ENCODE measurements at places on chromosomes 4 and X.

DNA sequence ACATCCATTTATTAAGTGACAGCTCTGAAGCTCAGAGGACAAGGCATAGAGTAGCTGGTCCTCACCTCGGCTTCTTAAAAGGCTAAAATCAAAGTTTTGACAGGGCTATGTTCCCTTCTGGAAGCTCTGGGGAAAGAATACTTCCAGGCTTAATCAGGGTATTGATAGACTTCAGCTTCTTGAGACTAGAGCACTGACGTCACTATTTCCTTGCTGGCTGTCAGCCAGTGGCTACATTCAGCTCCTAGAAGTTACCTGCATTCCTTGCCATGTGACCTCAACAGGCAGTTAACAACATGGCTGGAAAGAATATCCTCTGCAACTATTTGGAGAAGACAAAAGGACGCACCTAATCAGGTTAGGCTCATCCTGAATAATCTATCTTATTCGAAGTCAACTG lies 1144.8 kb downstream of the ADGRL3 start:
- DNase-seq, result no peak

GRCh38 chrX:150357790-150358189 lies 5.3 kb upstream of the MAMLD1 start:
- DNase-seq, result no peak

DNA sequence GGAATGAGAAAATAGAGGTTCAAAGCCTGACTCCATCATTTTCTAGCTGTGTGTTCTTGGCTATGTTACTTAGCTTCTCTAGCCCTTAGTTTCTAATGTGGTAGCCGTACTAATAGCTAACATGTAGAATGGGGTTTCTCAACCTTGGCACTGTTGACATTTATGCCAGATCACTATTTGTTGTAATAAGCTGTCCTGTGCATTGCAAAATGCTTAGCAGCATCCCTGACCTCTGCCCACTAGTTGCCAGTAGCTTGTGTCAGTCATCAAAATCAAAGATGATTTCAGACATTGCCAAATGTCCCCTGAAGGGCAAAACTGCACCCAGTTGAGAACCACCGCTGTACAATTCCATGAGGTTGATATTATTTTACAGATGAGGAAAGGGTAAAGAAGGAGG lies 18.3 kb upstream of the ADAMTS3 start:
- DNase-seq, result no peak

DNA sequence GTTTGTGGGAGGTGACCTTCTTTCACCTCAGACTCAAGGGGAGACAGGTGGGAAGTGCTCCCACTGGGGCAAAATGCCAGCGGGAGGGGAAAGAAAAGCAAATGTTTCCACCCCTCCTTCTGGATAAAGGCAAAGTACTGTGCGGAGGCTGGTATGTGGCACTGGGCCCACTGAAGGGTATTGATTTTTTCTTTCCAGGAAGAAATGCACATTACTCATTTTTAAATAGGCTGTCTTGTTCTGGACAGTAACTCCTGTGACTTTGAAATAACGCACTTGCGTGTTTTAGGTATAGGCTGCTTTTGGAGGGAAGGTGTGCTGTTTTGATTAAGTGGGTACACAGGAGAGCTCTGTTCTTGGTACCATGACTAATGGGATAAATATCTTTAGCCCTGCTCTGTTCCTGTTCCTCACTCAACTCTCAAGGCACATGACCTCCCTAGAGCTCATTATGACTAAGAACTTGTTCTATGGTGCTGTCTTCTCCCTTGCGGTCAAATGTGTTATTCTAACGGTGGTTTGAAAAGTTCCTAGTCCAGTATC lies 40.7 kb upstream of the MBTPS2 start:
- no peak for DNase-seq

GRCh38 chr4:154642373-154643009 lies 30.0 kb upstream of the FGG start:
- no peak for DNase-seq

DNA sequence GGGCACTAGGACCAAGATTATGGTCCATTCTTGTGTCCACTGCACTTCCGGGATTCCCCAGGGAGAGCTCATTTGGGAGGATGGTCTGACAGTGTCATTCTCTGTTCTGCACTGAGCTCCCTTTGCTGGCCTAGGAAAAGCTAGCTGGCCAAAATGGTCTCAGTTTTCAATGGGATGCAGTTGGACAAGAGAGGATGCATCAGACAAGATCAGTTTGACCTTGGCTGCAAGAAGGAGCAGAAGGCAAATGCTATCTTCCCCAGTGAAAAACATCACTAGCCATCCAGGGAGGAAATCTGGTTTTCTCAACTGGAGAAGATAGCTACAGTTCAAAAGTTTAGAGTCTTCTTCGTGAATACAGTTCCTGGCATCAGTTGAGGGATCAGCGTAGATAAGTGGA lies 221.1 kb downstream of the PTTG2 start:
- DNase-seq, result no peak

GRCh38 chr4:54730581-54730980 lies 72.8 kb downstream of the KIT start:
- no peak for DNase-seq

DNA sequence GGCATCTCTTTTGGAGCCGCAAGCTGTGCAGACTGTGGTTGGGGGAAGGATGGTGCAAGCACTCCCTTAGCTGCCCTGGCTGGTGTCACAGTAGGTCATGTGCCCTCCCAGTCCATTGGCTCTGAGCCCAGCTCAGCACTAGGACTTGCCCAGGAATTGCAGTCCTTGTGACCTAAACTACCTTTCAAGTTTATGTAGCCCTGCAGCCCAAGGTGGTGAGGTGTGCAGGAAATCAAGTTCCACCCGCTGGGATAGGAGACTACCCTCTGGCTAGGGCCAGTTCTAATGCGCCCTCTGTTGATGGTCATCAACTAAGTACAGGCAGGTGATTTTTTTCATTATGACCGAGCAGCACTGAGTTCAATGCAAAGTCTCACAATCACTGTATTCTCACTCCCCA lies 335.2 kb downstream of the UBE2NL start:
- no peak for DNase-seq

DNA sequence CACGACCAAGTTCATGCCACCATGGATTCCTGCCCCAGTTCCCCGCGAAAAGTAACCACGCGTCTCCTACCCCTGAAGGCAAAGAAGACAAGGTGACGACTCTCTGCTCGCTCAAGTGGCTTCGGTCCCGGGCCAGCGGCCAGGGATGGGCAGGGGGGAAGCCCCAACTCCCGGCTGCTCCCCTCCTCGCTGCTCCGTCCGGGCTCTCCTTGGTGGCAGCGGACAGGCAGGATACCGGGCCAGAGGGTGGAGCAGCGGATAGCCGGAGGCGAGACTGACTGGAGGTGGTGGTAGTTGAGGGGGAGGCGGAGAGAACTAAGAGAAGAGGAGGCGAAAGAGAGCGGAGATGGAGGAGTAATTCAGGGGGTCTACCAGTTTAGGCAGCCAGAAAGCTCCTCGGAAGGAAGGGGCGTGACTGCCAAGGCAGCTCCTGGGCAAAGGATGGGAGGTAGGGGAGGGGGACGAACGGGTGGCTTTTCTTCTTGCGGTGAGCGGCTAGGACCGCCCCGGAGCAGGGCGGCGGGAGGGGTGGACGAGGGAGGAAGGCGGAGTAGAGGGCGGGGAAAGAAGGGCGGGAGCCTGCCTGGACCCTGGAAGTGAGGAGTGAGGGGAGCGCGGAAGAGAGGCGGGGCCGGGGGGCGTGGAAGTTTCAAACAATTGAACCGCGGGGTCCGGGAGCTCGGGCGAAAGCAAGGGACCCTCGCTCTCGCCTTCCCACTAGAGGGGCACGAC lies at the start of gene AMOT:
TSS of gene AMOT (minus strand) at position 450 of the 732 bp plus-strand sequence. CDS start 17,705 bp downstream, outside the sequence.
- DNase-seq, result peak; percentile 95

GRCh38 chr4:185956544-185956940 lies 112.4 kb upstream of the TLR3 start:
- no peak for DNase-seq

DNA sequence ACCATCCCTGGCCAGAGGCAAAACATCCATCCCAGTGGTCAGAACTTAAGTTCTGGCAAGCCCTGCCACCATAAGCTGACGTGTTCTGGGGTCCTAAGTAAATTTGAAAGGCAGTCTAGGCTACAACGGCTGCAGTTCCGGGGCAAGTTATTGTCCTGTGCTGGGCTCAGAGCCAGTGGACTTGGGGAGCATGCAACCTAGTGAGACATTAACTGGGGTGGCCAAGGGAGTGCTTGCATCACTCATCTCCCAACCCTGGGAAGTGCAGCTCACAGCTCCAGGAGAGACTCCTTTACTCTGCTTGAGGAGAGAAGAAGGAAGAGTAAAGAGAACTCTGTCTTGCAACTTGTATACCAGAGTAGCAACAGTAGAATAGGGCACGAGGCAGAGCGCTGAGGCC lies 425.4 kb upstream of the PITX2 start:
- no peak for DNase-seq

- no peak for DNase-seq
Observed at GRCh38 chr4:34732176-34732950, 1512.0 kb downstream of the ARAP2 start.

DNA sequence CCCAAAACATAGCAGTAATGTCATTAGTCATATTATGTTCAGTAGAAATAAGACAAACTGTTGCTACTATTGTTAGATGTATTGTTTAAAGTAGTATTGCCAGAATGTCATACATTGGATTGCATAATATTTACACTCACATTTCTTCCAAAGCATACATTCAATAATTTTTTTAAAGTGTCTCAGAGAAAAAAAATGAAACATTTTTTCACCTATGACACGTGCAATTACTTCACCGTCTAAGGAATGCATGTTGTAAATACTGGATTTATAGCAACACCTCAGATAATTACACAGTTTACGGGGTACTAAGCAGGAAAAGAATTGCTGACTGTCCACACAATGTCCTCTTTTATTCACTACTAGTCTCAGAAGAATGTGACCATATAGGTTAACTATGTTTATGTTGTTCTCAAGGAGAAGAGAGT lies 162.1 kb downstream of the PCDH18 start:
- no peak for DNase-seq

DNA sequence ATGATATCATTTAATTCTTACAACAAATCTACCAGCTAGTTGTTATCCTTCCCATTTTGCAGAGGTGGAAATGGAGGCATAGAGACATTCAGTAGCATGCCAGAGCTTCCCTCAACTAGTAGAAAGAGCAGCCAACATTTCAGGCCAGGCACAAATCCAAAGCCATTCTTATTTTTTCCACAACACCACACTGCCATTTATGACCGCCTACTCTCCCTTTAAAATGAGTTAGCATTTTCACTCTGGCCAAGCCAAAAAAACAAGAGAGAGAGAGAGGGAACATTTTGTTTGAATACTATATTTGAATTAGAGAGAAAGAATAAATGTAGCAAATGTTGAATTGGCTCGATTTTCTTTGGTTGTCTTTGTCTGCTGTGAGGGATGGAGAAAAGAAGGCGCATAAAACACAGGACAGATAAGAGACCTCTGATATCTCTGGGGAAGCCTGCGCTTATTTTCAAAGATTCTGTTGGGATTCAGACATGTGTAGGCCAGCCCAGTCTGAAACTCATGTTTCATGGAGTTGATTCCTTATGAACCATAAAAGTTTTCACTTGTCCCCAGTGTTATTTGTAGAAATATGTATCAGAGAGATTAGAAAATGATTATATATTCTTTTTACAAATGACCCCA lies 265.7 kb downstream of the RAB28 start:
- no peak for DNase-seq

DNA sequence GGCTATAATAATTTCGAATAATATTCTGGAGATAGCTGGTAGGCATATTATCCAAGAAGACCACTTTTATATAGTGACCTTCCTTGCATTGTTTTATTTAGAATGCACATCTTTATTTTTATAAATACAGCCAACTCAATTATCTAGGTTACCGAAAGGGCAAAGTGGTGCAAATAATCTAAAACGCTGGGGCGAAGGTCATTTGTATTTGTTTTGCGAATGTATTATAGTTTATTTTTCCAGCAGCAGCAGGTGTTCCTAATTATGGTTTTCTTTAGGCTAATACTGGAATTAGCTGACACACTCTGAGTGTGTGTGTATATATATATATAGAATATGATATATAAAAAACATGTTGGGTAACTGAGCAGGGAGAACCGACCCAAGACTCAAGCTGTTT lies 48.1 kb upstream of the RAP2C start:
- no peak for DNase-seq

GRCh38 chrX:102651242-102652011 lies at the start of gene GPRASP1:
Gene GPRASP1, plus strand, starts transcription at chrX:102651483. Its CDS starts 2,431 bp downstream, at chrX:102653914.
- peak; percentile 73 for DNase-seq

- DNase-seq, result no peak
Observed at GRCh38 chrX:136185401-136186022, 38.2 kb downstream of the FHL1 start.

DNA sequence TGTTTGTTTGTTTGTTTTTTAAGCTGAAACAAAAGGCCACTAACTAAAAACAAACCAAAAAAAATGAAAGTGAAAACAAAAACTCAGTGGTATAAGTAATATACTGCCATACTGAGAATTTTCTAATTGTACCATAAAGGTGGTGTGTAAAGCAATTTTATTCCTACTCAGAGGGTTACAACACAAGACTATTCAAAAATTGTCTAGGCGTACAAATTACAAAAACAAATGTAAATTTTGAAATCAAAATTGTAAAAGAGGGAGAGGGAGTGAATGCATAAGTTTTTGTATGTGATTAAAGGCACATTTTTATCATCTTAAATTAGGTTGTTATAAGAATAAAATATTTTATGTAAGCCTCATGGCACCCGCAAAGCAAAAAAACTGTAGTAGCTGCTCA lies 232.6 kb downstream of the STK32B start:
- DNase-seq, result no peak

DNA sequence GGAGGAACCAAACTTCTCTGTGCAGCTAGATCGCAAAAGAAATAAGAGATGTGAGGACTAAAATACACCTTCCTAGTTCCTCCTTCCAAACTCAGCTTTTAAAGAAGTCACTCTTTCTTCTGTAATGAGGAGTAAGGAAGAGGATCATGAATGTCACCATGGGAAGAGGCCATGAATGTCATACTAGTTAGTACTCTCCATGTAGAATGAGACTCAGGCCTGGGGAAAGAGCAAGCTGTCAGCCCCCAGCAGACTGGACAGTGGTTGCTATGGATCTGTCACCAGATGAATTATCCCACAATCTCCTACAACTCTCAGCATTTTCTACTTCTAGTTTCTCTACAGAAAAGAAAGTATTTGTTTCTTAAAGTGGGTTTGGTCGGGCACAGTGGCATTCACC lies 57.1 kb upstream of the PRDM8 start:
- DNase-seq, result no peak

DNA sequence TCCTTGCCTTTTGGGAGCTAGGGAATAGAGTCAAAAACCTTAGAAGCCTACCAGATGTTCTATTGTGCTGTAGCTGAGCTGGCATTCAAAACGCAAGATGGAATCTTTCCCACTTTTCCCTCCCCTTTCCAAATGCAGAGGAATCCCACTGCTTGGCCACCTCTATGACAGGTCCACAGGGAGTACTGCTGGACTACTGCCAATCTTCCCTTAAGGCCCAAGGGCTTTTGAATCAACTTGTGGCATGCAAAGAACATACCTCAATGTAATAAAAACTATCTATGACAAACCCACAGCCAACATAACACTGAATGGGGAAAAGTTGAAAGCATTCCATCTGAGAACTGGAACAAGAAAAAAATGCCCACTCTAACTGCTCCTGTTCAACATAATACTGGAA lies 139.2 kb upstream of the AGTR2 start:
- no peak for DNase-seq

DNA sequence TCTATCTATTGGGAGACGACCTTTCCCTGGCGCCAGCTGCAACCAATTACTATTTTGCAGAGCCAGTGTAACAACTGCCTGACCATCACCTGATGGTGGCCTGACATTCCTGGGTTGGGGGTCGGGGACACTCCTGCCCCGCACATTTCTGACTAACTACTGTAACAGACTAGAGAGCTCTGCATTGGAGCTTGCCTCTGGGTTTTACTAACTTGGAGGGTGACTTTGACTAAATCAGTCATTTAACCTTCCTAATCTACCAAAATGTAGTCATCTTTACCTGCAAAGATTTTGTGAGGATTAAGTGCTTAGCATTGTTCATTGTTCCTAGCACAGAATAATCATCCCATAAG lies 37.5 kb upstream of the ABCG2 start:
- no peak for DNase-seq

Data from ecto neural progenitor cell (in vitro differentiated cells).